Ascending aorta (tissue), 2 donors: ENCODE measurements at places on chromosomes 4 and X. TPM values are rescaled to one million over a fixed set of nuclear protein-coding genes. Genes with fewer than 3 reads are reported as not detected.

Gene SYP
- 0.53 TPM for total RNA-seq

Gene AMBN
- total RNA-seq: not detected

Gene HMX1
- not detected for total RNA-seq

Gene UGT8
- total RNA-seq: not detected

Gene NPFFR2
- total RNA-seq: not detected

Gene JAKMIP1
- total RNA-seq: not detected

Gene MAGEA12
- not detected for total RNA-seq

Gene ARHGAP10
- 77.3 TPM for total RNA-seq

Gene NXF2B
- not detected for total RNA-seq

Gene CXCL1
- total RNA-seq: 18.0 TPM

Gene LRIT3
- total RNA-seq: not detected

- DNase-seq: no peak
- H3K36me3 ChIP-seq: no peaks in the 10 kb centered on the region
- no peak overlapping the region for H3K4me3 ChIP-seq
- H3K27me3 ChIP-seq: no peaks in the 10 kb centered on the region
Observed at GRCh38 chrX:122913764-122914163, 270.3 kb upstream of the GRIA3 start.

DNA sequence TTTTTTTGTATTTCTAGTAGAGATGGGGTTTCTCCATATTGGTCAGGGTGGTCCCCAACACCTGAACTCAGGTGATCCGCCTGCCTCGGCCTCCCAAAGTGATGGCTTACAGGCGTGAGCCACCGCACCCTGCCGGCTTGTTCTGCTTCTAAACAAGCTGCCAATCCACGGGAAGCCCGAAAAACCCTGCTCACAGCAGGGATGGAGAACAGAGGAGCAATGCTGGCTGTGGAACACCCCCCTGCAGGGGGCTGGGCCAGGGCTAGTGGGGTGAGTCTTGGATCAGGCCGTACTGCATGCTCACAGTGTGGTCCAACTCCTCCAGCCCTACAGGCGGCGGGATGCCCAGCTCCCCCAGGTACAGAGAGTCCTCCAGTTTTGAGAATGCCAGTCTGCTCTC lies 38.1 kb upstream of the ARHGAP6 start:
- H3K4me1 ChIP-seq: no peaks in the 10 kb centered on the region
- no peaks in the 10 kb centered on the region for H3K27me3 ChIP-seq
- H3K27ac ChIP-seq: no peak overlapping the region
- H3K4me3 ChIP-seq: no peak overlapping the region
- H3K36me3 ChIP-seq: no peaks in the 10 kb centered on the region
- no peak for DNase-seq

DNA sequence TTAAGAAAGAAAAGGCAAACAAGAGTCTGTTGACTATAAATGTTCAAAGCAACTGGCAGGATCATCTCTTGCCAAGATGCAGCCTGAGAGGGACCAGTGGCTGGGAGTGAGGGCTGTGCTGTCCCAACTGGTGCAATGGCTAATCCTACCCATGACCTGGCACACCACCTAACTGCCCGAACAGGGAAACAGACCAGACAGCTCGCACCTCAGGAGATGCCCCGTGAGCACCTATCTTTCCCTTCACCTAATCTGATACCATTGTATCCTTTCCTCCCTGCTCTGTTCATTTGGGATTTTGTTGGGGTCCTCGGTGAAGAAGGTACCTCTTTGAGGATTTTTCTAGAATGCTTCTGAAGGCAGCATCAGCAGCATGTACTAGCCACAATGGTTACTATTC lies 206.5 kb upstream of the MAMLD1 start:
- H3K27ac ChIP-seq: no peak overlapping the region
- no peak overlapping the region for H3K4me3 ChIP-seq
- H3K36me3 ChIP-seq: no peaks in the 10 kb centered on the region

DNA sequence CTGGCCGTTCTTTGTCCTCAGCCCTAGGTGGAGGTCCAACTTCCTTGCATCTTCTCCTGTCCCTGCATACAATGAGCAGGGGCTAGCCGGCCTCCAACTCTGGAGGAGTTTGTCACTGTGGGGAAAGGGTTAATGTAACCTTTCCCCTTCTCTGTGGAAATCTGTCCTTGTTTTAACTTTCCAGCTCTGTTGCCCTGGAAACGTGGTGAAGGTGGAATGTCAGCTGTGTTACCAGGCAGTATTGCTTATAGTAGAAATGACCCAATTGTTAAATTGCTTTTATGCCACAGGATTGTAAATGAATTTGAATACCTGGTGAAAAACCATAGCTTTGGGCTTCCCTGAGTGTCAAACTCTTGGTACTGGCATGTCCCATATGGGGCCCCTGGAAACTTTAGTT lies 131.6 kb upstream of the SCML1 start:
- H3K4me1 ChIP-seq: peaks cover 9% of the 10 kb centered on the region
- no peak for DNase-seq
- no peaks in the 10 kb centered on the region for H3K27me3 ChIP-seq
- H3K4me3 ChIP-seq: no peak overlapping the region
- H3K27ac ChIP-seq: no peak overlapping the region

- no peak overlapping the region for H3K27ac ChIP-seq
- H3K4me1 ChIP-seq: no peaks in the 10 kb centered on the region
- H3K36me3 ChIP-seq: no peaks in the 10 kb centered on the region
- no peaks in the 10 kb centered on the region for H3K27me3 ChIP-seq
- H3K4me3 ChIP-seq: no peak overlapping the region
Observed at GRCh38 chr4:55752810-55753209, 66.8 kb upstream of the EXOC1L start.

DNA sequence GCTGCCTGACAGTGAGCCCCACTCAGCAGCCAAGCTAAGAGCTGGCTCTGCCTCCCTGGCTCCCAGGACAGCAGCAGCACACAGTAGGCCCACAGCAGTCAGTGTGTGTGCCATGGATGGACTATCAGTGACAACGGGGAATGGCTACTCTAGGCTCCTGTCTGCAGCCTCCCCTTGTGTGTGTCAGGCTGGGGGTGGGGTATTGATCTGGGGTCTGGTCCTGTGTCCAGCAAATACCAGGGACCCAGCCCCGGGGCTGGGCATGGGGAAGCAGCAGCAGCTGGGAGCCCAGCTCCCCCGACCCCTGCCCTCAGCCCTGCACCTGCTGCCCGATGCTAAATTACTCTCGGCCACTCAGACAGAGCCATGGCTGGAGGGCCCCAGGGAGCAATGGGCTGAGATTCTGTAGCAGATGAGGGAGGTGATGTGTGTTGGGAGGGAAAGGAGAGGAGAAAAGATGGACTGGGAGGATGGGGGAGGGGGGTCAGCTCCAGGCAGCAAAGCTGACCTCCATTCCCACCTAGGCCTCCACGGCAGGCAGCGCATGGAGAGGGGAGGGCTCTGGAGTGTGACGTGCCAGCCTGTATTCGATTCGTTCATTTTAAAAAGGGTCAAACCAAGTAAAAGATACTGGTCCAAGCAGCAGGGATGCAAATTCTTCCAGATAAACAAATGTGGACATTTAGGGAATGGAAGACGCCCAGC lies 61.3 kb upstream of the CRMP1 start:
- no peaks in the 10 kb centered on the region for H3K36me3 ChIP-seq
- H3K27me3 ChIP-seq: no peaks in the 10 kb centered on the region
- no peak overlapping the region for H3K4me3 ChIP-seq
- DNase-seq: no peak
- H3K4me1 ChIP-seq: no peaks in the 10 kb centered on the region
- no peak overlapping the region for H3K27ac ChIP-seq

- peaks cover 6% of the 10 kb centered on the region for H3K36me3 ChIP-seq
- peak overlapping the region; percentile 76 for H3K4me3 ChIP-seq
- H3K4me1 ChIP-seq: no peaks in the 10 kb centered on the region
- DNase-seq: peak; percentile 82
Observed at GRCh38 chr4:143558823-143559756, 45.6 kb downstream of the SMARCA5 start.

DNA sequence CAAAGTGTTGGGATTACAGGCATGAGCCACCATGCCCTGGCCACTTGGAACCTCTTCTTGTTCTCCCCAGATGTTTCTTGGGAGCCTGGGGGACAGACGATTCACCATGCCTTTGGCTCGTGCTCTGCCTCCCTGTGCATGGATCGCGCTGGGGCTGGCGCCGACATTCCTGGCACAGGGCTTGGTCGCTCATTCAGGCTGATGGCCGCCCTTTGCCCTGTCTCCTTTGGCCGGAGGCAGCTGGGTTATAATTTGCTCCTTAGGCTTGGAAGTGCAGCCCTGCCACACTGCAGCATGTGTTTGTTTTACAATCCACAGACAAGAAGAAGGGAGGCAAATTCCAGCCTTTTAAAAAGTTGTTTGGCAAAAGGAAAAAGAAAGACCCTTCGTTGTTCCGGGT lies 115.3 kb downstream of the AASDH start:
- no peak overlapping the region for H3K4me3 ChIP-seq
- no peaks in the 10 kb centered on the region for H3K36me3 ChIP-seq
- no peak overlapping the region for H3K27ac ChIP-seq

DNA sequence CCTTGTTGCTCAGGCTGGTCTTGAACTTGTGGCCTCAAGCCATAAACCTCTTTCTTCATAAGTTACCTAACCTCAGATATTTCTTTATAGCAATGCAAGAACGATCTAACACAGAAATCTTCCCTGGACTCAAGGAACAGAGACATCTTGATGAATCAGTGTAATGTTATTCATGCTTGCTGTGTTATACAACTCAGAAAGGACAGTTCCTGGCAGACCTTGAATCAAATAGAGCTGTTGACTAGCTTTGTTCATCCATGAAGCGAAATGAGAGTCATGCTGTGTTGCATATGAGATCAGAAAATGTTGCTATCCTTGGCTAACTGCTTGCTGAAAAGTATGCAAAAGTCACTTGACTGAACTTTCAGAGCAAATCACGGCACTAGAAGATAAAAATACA lies 72.6 kb upstream of the ARHGAP24 start:
- no peak overlapping the region for H3K4me3 ChIP-seq
- DNase-seq: no peak
- no peak overlapping the region for H3K27ac ChIP-seq

DNA sequence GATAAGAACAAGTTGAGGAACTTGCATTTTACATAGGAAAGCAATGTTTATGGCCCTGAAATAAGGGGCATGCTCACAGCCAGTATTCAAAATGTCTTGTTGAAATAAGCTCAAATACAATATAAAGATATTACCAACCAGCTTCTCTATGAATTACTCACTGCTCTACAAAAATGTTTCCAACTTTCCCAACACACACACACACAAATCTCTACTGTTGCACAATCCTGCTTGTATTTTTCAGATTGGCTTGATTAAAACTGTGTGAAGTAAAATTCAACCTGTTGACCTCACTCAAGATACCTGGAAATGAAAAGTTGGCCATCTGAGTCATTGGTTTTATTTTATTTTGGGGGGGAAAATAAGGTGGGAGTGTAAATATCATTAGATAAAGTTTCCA lies 128.6 kb downstream of the CHIC2 start:
- no peak overlapping the region for H3K4me3 ChIP-seq
- H3K36me3 ChIP-seq: no peaks in the 10 kb centered on the region
- peaks cover 11% of the 10 kb centered on the region for H3K4me1 ChIP-seq
- H3K27me3 ChIP-seq: no peaks in the 10 kb centered on the region
- no peak overlapping the region for H3K27ac ChIP-seq
- DNase-seq: no peak

- no peak overlapping the region for H3K27ac ChIP-seq
- H3K27me3 ChIP-seq: no peaks in the 10 kb centered on the region
- no peak for DNase-seq
- no peak overlapping the region for H3K4me3 ChIP-seq
Observed at GRCh38 chr4:188160406-188160805, 21.2 kb downstream of the TRIML1 start.

GRCh38 chrX:118988911-118989310 lies 14.5 kb downstream of the LONRF3 start:
- H3K27ac ChIP-seq: no peak overlapping the region
- no peaks in the 10 kb centered on the region for H3K36me3 ChIP-seq
- no peak overlapping the region for H3K4me3 ChIP-seq
- DNase-seq: no peak

DNA sequence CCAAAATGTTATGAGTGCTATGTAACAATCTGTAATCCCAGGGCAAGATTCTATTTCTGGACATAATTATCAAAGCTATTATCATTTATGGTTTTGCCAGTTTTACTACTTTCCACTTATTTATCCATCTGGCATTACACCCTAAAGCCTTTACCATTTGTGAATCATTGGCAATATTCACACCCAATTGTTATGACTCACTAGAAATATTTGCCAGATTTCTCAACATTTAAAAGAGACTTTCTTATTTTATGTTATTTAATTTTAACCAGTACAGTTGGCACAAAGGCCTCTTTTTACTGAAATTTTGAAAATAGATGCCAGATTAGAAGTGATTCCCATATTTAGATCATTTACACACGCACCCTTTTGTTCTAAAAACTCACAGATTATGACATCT lies 242.7 kb upstream of the WDFY3 start:
- H3K36me3 ChIP-seq: no peaks in the 10 kb centered on the region
- no peak overlapping the region for H3K27ac ChIP-seq
- no peak overlapping the region for H3K4me3 ChIP-seq
- H3K4me1 ChIP-seq: no peaks in the 10 kb centered on the region
- DNase-seq: no peak

DNA sequence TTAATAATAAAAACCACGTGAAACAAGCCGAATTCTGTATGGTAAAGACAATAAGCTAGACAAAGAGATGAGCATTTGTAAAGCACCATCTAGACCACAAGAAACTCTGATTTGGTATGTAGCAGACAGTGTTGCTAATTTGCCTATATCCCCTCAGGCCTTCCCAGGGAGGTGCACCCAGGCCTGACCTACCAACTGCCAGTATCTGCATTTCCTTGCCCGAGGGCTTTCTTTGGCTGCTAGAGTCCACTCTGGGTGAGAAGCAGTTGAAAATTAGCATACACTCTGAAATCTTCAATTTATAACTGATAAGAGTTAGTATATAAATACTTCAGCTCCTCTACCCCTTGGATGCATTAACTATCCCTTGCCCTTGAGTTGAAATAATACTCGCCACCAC lies 37.4 kb upstream of the IL1RAPL1 start:
- DNase-seq: no peak
- H3K4me3 ChIP-seq: no peak overlapping the region
- no peaks in the 10 kb centered on the region for H3K27me3 ChIP-seq
- no peaks in the 10 kb centered on the region for H3K4me1 ChIP-seq
